Activated B cell treated with CpG ODN at 0.5 μM for 24 hours (primary cell): ENCODE measurements at places on chromosomes 6 and 20. TPM values are rescaled to one million over a fixed set of nuclear protein-coding genes. Genes with fewer than 3 reads are reported as not detected.

FKBP1A gene
- total RNA-seq = 128 and 134 TPM in 2 replicates

MATN4 gene
- not detected in 2 replicates for total RNA-seq

SIRPA gene
- total RNA-seq = 10.1 and 10.2 TPM in 2 replicates

DNA sequence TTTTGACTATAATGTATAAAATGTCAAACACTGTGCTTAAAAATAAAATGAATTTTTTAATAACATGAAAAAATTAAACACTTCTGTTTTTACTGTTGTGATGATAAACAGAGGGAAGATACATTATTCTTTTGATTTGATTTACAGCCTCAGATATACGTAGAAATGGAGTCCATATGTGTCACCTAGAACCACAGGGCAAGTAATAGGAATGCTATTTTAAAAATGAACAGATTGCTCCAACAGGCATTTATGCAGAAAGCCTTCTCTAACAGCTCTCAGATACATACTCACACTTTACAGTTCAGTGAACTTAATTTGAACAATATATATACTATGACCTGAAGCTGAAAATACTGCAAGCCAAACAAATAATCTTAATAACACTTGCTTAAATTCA, 1551.0 kb downstream of the GRIK2 start:
- no peaks in the 10 kb centered on the region for H3K36me3 ChIP-seq
- no peak for DNase-seq
- H3K27me3 ChIP-seq = no peaks in the 10 kb centered on the region
- no peak overlapping the region for H3K4me3 ChIP-seq
- no peaks in the 10 kb centered on the region for H3K4me1 ChIP-seq

- no peak overlapping the region for H3K4me3 ChIP-seq
- H3K27me3 ChIP-seq = no peaks in the 10 kb centered on the region
- no peak for DNase-seq
- peaks cover 18% of the 10 kb centered on the region for H3K4me1 ChIP-seq
Observed at GRCh38 chr6:143542888-143543287, 31.4 kb upstream of the FUCA2 start.
